ENCODE measurements at places on chromosomes 5 and 9.

GRCh38 chr9:79447762-79448161 lies 124.0 kb upstream of the TLE4 start:
- DNase-seq, result no peak

DNA sequence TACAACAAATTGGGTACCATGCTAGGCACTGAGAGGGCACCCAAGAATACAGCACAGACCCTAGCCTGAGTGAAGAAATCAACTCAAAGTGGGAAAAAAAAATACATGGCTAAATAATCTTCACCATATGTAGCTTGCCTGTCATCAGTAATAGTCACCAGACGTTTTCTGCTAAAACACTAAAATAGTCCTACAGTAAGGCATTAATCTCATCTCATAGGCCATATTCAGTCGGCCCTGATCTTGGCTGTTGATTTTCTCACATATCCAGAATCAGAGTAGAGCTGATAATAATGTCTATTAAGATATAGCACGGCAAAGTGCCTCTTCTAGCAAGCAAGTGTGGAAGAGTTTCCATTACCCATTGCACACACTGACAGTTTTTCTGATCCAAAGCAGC lies 322.1 kb upstream of the SLC30A5 start:
- DNase-seq, result no peak

GRCh38 chr5:134585966-134586365 lies 46.7 kb downstream of the SAR1B start:
- no peak for DNase-seq

- DNase-seq, result no peak
These were observed 2.1 kb downstream of the QRFP start for GRCh38 chr9:130894546-130894945.

All from T47D (cell line).